ENCODE measurements at places on chromosomes 4 and X.

DNA sequence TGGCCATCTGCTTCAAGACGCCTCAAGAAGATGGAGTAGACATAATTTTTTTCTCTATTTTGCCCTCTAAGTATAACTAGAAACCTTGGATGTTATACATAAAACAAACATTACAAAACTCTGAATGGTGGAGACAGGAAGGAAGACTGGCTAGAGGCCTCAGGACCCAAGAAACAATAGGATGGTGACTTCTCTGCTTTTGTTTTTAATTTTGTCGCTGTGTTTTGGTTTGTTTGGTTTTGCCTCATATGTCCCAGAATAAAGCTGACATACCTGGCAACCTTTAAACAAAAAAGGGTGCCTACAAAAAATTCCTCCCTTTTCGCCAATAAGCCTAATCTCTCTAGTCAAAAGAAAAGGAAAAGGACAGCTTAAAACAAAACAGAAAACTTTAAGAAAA, 109.1 kb downstream of the PPP4R3C start:
- DNase-seq = no peak

DNA sequence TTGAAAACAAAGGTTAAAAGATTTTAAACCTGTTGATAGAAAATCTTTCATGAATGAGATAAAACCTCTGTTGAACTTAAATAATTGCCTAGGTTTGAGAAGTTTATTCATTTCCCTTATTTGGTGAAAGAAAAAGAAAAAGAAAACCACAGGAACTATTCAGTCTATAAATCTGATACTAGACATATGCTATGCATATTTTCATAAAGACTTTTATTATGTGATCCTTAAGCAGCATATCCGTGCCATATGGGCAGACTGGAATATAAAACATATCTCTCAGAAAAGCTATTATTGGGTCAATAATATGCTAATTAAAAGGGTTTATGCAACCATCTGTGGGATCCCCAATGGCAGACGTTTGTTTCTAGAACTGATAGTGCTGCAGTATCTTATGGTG, 178.7 kb downstream of the RASL11B start:
- no peak for DNase-seq

DNA sequence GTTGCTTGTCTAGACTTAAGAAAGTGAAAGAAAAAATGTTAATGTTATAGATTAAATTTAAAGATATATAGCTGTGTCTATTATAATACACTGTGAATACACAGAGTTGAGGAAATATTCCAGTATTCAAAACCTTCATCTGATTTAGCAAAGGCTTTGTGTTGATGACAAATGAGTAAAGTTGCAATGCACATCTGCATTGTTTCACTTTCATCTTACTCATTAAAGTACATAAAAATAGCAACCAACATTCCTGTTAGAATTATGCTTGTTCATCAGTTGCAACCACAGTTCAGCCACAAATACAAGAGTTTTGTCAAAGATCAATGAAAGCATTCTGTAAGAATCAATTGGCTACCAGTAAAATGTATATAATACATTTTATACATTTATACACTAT, 346.4 kb upstream of the SLC7A11 start:
- DNase-seq = no peak

GRCh38 chrX:139581068-139581467, 50.5 kb downstream of the F9 start:
- DNase-seq = no peak

DNA sequence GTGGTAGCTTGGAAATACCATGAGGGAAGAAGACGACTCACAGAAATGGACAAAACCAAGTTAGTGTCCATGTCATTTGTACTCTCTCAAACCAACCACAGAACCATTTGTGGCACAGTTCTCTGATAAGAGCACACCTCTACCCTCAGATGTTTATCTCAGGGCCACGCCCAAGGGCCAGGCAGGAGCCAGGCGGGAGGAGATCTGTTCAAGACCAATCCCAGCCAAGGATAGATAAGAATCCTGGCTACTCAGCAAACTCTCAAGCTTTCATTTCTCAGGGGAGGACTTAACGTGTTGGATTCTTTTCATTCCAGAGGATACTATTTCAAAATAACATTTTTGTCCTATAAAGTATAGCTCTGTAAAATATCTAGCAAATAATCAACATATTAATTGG, 95.0 kb downstream of the NYX start:
- DNase-seq = no peak

- no peak for DNase-seq
Measured at GRCh38 chr4:171031338-171031737, 781.9 kb upstream of the GALNTL6 start.

- no peak for DNase-seq
Measured at GRCh38 chrX:15515931-15516330, 15.3 kb downstream of the BMX start.

- no peak for DNase-seq
Measured at GRCh38 chr4:106245176-106245575, 70.8 kb downstream of the TBCK start.

- DNase-seq = no peak
Measured at GRCh38 chr4:169293343-169294176, 22.8 kb upstream of the SH3RF1 start.

DNA sequence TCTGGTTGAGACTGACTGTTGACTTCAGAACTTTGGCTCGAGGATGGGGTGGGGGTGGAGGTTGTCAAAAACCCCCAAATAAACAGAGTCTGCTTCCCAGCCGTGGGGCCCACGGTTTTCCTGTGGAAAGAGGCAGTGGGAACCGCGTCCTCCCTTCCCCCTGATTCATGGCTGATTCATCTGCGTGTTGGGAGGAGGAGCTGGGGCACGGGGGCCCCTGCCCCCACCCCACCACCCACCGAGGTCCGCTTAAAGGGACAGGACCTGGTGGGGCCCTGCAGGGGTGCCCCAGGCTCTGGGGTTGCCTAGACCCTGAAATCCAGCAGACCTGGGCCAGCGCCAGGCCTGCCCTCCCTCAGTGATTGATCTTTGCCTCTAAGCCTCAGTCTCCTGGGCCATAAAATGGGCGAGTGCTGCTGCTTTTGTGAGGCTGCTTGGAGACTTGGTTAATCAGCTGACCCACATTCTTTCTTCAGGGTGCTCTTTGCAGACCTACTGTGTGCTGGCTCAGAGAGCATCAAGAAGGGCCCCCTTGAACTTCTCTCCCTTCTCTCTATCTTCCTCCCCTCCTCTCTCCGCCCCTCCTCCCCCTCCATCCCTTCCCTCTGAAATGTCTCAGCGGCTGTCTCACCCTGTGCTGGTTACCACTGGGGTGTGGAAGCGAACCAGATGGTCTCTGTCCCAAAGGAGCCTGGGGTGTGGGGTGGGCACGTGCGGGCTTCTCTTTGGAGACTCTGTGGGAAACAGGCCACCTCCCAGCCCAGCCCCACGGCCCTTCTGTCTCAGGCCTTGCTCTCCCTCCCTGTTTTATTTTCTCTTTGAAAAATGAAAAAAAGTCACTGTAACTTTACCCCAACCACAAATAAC, 9.1 kb downstream of the HTRA3 start:
- DNase-seq = no peak

DNA sequence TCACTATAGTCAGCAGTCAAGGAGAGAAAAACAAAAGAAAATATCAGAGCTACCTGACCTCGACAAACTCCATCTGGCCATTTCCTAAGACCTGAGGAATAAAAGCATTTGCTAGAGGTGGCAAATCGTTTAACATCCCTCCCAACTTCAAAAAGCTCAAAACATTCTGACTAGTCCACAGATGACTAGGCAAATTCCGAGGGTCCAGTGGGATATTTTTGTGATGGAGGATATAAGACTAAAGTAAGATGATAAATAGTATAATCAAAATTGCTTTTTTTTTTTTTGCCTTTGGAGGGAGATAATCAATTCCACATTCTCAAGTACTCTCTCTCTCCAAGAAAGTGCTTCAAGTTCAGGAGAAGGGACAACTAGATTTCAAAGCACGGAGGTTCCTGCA, 119.1 kb upstream of the ETNPPL start:
- no peak for DNase-seq

DNA sequence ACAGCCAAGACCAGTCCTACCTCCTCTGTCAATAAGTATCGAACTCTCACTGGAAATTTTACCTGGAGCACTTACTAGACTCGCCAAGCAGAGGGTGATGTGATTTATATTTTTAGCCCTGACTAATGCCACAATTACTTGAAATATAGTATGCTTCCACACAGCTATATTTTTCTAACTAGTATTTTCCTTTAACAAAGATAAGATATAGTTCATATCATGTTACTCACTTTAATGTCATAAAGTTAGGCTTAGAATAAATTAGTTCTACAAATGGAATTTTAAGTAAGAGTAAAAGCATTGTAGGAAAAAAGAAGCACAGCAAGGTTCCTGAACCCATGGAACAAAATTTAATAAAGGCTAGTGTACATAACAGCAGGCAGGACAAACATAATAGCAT, 16.0 kb upstream of the NKX6-1 start:
- DNase-seq = no peak

- no peak for DNase-seq
Measured at GRCh38 chr4:6641971-6642320, 1.5 kb downstream of the MRFAP1 start.

- no peak for DNase-seq
Measured at GRCh38 chr4:78624048-78624447, 72.5 kb downstream of the ANXA3 start.

DNA sequence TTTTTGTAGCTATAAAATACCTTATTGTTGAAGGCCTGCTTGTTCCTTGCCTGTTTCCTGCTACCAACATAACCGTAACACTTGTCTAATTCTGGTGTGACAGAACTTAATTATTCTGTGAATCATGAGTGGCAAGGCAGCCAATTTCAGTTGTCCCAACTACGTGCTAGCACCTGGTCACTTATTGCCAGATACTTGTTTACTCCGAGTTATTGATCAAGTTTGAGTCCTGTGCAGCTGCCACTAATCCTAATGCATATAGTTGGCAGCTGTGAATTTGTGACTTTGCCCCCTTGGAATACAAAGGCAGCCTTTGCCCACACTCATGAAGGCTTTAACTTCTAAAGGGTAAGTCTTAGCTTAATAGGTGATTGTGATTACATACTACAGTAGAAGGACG, 7.8 kb upstream of the RNF128 start:
- no peak for DNase-seq

- no peak for DNase-seq
Measured at GRCh38 chr4:2958446-2958845, 4.8 kb downstream of the NOP14 start.

- no peak for DNase-seq
Measured at GRCh38 chrX:128464116-128464515, 411.9 kb upstream of the ACTRT1 start.

DNA sequence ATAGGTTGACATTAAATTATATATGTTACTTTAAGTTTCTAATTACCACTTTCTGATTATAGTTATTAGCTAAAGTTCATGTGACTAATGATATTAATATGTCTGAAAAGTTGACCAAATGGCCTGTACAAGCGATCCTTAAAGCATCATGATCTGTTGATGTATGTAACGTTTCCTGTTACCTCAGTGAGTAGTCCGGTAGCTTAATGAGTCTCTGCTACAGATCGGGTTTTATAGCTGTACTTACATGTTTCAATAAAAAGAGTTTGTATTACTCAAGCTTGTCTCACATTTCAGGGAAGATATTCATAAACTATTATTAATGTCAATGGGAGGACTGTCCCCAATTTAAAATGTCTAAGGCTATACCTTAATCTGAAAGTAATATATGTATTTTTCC, 246.3 kb downstream of the PPP3CA start:
- DNase-seq = no peak

DNA sequence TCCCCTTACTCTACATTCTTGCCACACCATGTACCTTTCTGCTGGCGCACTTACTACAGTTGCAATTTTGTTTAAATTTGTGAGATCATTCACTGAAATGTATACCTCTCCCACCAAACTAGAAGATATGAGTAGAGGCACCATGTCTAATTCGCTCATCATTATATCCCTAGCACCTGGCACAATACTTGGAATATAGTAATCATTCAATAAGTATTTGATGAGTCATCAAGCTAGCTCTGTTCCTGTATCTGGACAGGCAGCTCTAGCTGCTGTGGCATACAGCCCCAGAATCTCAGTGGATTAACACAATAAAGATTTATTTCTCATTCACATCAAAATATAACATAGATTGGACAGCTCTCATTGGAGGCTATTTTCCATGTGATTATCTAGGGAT, 245.9 kb downstream of the IDS start:
- no peak for DNase-seq

DNA sequence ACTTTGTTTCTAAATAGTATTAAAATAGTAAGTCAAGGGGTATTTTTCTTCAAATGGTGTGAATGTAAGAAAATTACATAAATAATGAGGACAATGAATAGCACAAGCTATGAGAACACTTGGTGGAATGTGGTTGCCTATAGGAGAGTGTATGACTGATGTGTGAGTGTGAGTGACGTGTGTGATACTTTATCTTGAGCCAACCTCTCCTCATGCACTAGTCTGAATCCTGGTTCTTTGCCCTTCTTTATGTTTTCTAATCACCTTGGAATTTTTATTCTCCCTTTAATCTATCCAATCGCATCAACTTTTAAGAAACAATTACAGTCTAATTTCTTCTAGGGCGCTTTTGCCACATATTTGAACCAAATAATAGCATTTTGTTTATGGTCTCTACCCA, 98.2 kb downstream of the YIPF7 start:
- no peak for DNase-seq

GRCh38 chrX:95318882-95319281, 1365.8 kb upstream of the DIAPH2 start:
- no peak for DNase-seq

- no peak for DNase-seq
Measured at GRCh38 chr4:22668301-22668700, 24.4 kb upstream of the GBA3 start.

GRCh38 chrX:110421500-110422455, 63.1 kb downstream of the RTL9 start:
- no peak for DNase-seq

DNA sequence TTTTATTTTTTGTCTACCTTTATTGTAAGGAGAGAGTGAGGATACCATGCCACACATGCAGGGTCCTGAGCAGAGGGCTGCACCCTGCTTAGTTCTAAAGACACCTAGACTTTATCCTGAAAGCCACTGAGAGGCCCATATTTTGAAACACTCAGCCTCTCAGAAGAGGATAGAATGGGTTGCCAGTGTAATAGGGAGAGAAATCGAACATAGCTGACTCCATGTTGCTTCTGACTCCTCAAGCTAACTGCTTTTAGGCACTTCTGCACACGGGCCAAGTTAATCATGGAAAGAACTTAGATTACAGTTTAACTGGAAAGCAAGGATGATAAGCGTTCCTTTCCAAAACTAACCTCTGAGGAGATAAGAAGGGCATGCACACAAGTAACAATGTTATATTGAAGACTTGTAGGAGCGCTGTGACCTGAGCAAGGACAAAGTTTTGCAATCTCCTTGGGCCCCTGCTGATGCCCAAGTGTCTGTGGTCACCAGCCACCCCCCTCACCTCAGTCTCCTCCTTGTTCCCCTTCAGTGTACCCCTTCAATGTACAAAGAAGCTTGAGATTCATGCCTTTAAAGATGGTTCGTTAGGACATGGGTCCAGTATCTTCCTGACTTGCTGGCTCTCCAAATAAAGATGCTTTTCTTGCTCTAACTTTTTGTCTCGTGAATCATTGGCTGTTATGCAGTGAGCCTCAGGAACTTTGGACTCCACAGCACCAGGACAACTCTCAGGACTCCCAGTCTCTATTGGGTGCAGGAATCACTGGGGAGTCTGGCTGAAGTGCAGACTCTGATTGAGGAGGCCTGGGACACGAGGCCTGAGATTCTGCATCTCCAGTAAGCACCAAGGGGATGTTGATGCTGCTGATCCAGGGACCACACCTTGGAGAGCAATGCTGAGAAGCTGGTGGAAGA, 25.4 kb upstream of the CD99 start:
- DNase-seq = no peak

Measured in vagina (tissue), 2 donors.